ENCODE measurements at places on chromosomes 7 and 10.

GRCh38 chr10:77334501-77334900 lies 303.1 kb downstream of the KCNMA1 start:
- no peak for DNase-seq

DNA sequence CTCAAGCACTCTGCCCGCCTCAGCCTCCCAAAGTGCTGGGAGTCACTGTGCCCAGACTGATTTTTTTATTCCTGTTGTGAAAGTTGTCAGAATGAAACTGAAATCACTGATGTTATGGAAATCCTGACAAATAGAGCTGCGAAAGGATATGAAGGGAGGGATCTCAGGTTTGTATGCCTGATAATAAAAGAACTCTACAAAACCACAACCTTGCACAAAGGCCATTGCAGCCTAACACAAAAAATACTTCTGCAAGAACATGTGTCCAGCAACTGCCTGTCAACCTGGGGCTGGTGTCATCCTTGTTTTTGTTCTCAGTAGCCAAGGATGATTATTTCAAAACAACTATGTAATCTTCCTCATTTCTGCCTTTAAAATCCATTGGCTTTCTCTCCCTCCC lies 126.1 kb downstream of the NEBL start:
- DNase-seq = no peak

- no peak for DNase-seq
Measured at GRCh38 chr7:144001543-144001942, 1.4 kb downstream of the OR6B1 start.

- no peak for DNase-seq
Measured at GRCh38 chr7:78472519-78472918, 673.9 kb downstream of the PHTF2 start.

DNA sequence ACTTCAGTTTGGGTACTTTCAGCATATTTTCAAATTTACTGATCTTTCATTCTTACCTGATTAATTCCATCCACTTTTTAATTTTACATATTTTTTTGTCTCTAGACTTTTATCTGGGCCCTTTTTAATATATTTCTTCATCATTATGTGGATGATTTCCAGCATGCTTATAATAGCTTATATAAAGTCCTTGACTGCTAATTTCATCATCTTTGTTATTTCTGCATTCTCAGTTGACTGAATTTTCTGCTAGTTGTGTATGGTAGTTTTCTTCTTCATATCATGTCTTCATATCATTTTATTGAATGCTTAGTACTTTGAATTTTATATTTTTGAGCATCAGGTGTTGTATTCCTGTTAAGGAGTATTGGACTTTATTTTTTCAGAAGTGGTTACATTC lies 39.6 kb downstream of the STAM start:
- DNase-seq = no peak

DNA sequence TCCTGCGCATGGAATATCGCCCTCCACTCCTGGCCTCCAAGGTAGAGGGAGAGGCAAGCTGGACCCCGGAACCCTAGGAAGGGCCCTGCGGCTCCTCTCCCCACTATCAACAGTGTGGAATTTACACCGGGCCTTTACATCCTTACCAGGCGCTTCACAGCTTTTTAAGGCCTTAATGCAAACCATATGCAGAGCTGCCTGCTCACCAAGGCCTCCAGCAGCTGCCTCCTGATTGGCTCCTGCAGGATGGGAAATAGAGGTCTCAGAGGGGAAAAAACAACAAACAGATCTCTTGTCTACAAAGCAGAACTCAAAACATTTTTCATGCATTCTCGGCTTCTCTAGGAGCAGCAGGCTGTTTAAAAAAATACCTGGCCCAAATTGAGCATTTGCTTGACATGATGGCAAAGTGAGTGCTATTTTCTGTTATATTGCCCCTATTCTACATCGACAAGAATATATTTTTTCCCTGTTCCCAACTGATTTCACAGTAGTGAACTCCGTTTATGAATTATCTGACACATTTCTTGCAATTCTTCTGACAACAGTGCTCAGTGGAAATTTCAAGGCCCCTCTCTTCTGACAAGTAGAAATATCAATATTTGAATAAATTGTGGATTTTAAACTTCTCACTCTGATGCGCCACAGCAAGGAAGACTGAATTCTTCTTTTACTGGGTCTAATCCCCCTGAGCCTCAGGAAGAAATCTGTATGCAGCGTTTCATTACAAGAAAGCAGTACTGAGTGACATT lies 51.7 kb downstream of the EBF3 start:
- no peak for DNase-seq

All from stimulated activated CD8-positive, alpha-beta memory T cell treated with anti-CD3 and anti-CD28 coated beads, Interleukin-7, amount 100 ng/mL, for 1 hour (primary cell).